SJSA1 (cell line): ENCODE measurements at places on chromosomes 4 and X. TPM values are rescaled to one million over a fixed set of nuclear protein-coding genes. Genes with fewer than 3 reads are reported as not detected.

DNA sequence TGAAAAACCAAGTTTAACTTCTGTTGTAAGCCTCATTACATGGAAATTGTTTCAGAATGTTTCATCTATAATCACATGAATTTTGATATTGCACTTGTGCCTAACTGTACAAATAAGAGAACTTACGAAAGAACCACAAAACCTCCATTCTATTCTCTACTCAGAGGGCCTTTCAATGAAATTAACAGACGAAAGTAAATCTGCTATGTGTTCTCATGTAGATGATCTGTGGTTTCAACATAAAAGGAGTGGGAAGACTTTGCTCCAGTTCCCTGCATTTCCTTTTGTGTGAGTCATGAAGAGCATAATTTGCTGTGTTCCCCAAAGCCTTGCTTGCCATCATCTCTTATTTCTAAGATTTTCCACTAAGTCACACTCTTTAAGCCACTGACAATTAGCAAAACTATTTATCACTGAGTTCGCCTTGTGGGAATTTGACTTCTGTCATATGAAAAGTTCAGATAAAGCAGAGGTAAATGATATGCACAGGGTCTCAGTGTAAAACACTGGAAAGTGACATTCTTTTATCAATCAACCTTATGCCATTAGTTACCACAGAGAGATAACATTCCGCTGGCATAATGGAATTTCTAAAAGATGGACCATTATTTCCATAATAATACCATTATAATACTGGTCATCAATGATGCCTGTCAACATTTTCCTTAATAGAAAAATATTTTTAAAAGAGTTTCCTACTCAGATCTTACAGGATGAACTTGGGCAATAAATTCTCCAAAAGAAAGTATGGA is 329.8 kb downstream of the NR3C2 start:
- no peak for DNase-seq

DNA sequence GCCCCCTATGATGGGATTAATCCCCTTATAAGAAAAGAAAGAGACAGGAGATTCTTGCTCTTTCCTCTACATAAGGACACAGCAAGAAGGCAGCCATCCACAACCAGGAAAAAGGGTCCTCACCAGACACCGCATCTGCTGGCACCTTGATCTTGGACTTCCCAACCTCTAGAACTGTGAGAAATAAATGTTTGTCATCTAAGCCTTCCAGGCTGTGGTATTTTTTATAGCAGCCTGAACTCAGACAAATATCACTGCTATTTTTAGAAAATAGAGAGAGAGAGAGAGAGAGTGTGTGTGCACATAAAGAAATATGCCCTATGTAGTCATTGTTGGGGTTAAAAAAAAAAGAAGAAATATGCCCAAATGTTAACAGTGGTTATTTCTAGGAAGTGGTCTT is 104.2 kb downstream of the PAPSS1 start:
- DNase-seq: no peak

DNA sequence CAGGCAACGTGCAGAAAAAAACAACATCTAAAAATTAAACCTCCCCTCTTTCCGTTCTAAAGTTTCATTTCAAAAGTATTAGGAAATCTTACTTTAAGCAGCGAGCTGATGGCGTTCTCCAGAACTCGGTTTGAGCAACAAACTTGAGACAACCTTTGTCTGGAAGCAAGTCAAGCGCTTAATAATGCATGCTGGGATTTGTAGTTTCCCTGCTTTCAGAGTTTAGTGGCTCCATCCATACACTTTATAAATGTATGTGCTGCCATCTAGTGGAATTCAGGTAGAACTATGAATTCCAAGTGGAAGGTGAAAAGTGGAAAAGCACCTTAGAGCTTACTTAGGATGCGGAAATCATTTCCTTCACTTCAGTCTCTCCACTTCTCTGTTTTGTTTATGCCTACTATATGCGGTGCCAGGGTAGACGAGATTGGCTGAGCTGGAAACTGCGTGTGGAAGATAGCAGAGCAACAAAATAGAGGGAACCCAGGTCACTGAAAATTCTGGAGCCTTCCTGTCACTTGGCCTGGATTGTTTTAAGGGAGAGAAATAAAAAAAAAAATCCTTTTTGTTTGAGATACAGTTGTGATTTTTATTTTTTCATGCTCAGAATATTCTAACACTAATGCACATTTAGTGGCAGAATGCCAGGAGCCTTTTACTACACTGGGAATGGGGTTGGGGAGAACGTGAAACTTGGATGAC is at the start of gene BDH2:
BDH2 (minus strand) TSS at position 144 of the 702 bp plus-strand sequence. CDS start 3,580 bp downstream, outside the sequence.
- DNase-seq: peak; percentile 58

DNA sequence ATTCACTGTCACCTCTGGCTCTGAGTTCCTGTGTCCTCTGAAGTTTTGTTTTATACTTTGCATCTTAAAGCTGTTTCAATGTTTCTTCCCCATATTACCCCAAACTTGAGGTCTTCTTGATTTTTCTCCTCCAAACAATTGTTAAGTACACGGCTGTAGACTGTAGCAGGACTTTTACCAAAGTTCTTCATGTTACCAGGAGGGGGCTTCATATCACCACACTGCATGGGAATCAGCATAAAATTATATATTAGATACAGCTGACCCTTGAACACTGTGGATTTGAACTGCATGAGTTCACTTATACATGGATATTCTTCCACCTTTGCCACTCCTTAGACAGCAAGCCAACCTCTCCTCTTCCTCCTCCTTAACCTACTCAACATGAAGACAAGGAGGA is 56.6 kb downstream of the SPATA18 start:
- no peak for DNase-seq

DNA sequence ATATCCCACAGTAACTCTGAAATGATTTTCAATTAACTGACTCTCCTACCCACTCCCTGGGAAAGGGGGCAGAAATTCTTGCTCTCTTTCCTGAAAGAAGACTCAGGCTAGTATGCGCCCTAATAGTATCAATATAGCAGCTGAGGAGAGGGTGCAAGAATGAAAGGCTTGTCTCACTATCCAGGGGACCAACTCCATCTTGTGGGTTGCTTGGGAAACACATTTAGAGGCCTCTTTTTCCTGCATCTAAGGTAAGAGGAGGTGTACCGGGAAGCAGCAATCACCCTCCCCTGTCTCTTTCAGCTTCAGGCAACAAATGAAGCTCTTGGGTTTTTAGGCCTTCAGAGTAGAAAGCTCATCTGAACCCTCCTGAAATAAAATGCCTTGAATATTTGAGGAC is 11.3 kb downstream of the TMEM255A start:
- no peak for DNase-seq

DNA sequence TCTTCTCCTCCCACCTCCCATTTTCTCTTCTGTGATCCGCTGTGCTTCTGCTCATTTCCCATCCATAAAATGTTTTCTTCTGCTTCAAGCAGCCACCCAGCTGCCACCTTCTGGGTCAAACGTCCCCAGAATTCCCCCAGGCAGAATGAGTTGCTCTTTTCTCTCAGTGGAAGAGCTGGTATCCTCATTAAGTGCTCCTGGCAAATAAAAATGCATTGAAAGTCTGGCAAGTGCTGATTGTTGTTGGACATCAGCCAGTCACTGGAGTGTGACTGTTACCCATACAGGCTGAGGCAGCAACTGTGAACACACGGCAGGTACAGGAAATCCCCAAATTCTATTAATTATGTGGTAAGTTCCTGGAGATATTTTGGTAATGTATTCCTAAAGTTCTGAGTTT is 52.6 kb downstream of the LIMCH1 start:
- no peak for DNase-seq

GRCh38 chr4:152975380-152976211 is 39.5 kb downstream of the FHDC1 start:
- DNase-seq: no peak

- DNase-seq: no peak
Observed at GRCh38 chr4:150475763-150476162, 106.2 kb upstream of the MAB21L2 start.

DNA sequence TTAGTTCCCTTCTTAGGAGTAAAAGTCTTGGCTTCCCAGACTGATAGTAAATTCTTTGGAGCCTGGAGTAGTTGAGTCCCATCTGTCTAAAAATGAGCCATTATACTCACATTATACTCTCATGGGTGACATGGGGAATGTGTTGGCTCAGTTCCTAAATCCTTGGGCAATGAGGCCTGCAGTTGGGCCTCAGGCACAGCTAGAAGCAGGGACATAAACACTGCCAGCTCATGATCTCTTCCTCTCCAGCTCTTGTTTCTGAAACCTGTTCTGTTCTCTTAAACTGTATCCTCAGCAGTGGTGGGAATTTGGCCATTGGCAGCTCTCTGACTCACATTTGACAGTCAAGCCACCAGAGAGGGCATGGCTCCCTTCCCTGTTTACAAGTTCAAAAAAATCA is 212.5 kb downstream of the SPATA18 start:
- DNase-seq: no peak

DNA sequence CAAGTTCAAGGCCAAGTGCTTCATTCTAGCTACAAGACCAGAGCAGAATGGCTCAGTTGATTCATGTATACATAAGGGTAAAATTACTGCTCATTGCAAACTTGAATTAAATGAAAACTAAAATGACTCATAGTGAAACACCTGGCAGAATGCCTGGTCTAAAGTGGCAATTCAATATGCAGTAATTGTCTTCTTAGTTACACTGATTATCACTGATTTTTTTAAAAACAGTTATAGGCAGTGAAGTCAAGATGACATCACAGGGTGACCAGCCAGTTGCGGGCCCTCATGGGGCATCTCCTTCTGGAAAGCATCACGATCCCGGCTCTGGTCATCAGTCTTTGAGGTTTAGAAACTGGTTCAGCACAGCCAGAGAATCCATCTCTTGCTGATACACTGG is 154.2 kb downstream of the RAB28 start:
- no peak for DNase-seq

GRCh38 chrX:44970709-44971108 is 97.7 kb downstream of the KDM6A start:
- DNase-seq: no peak

STK32B gene
- 0.38 and 0.50 TPM in 2 replicates for total RNA-seq

DMRTC1B gene
- not detected in 2 replicates for total RNA-seq

PNMA5 gene
- total RNA-seq: 0.08 TPM in 1 of 2 replicates, not detected in the other

UGT2B10 gene
- total RNA-seq: not detected in 2 replicates

GUCY2F gene
- total RNA-seq: not detected in 2 replicates

TEX13A gene
- not detected in 2 replicates for total RNA-seq
